ENCODE measurements at places on chromosomes 7 and 10.

DNA sequence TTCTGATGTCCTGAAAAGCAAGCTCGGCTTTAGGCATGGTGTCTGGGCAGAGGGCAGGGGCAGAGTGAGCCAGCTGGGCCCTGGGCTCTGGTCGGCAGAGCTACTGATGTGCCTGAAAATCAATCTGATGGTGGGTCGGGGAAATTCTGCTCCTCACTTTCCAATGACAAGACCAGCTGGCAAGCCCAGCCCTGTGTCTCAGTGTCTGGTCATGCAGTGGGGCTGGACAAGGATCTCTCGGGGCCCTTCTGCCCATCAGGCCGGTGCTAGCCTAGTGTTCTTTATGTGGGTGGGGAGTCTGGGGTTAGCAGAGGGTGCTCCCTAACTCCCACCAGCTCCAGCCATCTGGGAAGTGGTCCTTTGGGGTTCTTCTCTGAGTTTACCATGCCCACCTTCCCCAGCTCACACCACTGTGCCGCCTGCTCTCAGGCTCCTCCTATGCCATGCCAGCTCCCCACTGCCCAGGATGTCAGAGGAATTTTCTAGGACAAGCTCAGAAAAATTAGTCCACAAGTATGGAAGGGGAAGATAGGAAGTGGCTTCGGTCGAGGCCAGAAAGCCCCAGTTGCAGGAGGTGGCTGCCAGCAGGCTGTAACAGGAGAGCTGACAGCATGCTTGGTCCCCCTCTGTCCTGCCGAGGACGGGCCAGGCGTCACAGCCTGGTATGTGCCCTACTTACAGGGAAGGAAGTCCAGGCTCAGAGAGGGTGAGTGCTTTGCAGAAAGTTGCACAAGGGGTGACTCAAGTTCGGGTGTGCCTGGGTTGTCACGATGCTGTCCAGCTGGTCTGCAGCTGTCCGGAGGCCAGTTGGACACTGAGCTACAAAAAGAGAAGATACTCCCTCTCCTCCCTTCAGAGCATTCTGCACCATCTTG, 135.2 kb downstream of the ADCY1 start:
- no peak for DNase-seq

DNA sequence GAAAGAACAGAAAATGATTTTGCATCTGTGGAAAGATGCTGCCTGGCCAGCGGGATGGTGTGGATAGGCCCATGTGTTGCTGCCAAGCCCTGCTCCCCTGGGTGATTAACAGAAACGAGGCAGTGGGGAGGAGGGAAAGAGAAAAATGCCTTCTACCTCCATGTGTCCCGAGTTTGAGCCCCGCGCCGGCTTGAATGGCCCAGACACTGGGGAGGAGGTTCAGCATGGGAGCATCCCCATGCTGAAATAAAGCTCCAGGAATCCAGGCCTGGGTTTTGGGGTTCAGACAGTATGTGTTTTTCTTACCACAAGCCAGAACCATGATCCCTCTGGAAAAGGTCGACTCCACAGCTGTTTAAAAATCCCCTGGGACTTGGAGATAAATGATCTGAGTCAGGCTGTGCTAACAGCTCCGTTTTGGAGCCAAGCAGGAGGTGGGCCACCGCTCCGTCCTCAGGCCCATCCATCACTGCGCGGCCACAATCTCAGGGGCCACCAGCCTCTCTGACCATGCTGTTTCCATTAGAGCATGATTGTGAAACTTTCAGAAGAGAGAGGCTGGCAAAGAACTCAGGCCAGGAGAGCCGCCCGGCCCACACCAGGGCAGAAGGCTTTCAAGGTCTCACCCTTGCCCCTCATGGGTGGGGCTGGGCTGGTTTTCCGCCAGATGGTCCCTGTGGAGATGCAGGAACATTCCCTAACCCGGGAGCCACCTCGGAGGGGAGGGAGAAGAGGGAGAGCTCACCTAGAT, 299.7 kb downstream of the ZEB1 start:
- DNase-seq, result no peak

DNA sequence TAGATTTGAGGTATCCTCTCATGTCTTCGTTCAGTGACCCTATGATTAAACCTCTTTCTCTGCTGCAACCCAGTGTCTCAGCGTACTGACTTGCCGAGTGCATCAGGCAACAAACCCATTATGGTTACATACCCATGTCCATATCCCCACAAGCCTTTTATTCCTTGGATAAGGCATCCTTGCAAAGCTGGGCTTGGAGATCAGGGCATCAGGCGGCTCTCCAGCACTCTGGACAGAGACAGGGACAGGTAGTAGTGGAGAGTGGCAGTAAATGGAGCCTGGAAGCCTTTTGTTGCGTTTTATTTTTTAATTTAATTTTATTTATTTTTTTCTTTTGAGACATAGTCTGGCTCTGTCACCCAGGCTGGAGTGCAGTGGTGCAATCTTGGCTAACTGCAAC, 32.0 kb upstream of the NPFFR1 start:
- DNase-seq, result no peak

DNA sequence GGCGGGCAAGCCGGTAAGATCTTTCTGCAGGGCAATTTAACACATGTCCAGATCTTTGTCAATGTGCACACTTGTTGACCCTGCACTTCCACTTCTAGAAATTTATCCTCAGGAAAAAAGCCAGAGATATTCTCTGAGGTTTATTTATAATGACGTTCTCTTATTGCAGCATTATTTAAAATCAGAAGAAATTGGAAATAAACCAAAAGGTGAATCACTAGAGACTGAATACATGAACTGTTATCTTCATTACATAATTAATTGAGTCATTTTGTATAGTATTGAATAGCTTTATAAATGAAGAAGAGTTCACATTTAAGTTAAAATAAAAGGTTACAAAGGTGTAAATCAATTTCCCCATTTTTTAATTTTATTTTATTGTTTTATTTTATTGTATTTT, 16.3 kb upstream of the SAR1A start:
- no peak for DNase-seq

DNA sequence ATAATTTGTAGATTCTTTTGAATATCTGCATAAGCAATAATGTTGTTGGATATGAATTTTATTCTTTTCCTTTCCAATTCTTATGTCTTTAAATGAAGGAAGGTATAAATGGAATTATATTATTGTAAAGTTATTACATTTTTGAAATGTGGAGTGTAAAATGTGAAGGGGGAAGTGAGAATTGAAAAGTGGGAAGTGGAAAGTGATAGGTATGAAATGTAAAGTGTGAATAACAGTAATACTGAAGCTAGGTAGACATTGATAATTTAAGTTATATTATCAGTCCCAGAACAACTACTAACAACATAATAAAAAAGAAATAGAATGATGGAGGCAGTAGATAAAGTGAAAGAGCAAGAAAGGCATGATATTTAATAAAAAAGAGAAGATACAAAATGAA, 39.7 kb upstream of the HYAL4 start:
- DNase-seq, result no peak

DNA sequence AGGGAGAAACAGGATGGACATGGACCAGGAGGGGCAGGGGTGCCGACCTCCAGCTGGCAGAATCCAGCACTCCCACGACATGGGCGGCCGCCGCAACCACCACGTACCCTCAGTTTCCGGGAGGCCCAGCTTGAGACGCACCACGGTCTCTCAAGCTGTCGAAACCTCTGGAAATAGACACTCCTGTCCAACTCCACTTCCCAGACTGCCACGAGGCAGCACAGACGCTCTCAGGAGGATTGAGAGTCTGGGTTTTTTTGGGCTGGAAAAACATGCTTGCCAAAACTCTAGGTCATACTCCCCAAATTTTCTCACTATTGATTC, 37.9 kb upstream of the PDGFA start:
- no peak for DNase-seq

GRCh38 chr7:120799147-120799546, 58.8 kb downstream of the TSPAN12 start:
- DNase-seq, result no peak

DNA sequence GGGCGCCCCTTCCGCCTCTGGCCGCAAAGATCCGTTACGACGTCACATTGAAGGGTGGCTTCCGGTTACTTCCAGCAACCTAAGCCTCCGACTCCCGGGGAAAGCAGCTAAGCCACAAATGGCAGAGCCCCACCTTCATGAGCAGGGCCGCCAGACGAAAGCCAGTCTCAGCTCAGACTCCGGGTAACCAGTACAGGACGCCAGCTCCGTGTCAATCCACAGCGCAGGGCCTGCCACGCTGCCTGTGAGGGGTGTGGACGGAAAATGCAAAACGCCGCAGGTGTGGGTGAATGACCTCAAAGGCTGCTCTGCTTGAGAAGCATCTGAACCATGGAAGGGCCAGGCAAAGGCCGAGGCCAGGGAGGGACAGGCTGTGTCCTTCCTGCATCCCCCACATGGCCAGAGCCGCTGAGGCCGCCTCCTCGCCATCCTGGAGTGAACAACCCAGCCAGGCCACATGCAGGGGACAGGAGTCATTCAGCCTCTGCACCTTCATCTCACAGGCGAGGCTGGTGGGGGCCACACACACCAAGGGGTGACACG, 53.5 kb upstream of the PPP2R2D start:
- DNase-seq, result no peak

DNA sequence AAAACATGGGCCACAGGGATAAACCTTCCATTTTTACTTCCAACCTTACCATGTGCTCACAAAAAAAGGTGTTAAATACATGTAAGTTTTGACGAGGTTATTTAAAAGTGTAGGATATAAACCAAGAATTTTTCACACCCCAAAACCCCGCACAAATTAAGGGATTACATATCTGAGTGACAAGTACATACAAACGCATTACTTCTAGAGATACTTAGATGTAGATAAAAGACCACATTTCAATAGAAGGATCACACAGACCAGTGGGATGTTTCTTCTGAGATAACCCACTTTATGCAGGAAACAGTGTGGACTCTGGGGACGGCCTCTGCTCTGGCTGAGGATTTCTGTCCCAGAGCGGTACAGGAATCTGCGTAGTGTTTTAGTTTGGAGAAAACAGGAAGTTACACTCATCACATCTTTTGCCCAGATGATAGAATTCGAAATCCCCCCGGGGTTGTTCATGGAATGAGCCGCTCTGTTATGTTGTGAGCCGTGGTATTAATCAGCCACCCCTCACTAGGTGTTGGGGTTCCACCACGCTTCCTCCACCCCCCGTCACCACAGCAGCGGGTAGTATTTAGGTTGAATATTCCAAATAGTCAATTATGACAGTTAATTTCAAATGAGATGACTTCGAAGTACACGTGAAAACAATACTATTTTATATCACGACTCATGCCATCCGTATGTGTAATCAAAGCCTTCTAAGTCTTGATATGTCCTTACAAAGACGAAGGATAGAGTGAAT, 1.3 kb upstream of the CUL1 start:
- no peak for DNase-seq

DNA sequence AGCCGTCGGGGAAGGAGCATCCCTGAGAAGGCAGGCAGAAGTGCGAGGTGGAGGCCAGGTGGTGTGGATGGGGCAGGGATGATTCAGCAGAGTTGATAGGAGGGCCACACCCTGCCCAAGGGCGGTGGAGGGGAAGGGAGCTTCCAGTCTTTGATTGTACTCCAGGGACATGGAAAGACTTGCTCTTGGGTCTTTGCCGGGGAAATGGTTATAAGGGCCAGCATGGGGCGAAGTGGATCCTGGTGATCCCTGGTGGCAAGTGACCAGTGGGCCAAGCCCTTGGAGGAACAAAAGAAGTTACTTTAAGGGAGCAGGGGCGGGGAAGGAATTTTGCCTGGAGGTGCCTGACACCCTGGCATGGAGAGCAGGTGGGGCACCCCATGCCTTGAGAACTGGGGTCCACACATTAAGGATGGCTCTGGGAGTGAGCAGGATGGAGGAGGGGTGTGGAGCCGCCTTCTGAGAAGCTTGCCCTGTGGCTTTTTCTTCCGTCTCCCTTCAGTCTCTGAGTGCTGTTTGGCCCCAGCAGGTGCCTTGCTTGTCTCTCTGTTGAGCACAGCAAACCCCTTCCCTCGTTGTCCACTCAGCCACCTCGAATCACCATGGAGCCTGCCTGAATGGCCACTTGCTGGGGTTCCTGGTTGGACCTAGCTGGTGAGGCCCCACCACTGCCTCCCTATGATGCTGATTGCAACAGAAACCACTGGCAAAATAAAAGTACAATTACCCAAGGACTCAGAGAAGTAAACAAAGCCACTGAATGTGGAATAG, 83.9 kb downstream of the RAMP3 start:
- DNase-seq, result no peak

- DNase-seq, result no peak
These were observed 92.3 kb downstream of the TNS3 start for GRCh38 chr7:47489624-47490023.

All from HL-60 (cell line).